Breast epithelium (tissue), 4 donors: ENCODE measurements at places on chromosomes 4 and X. TPM values are rescaled to one million over a fixed set of nuclear protein-coding genes. Genes with fewer than 3 reads are reported as not detected.

DNA sequence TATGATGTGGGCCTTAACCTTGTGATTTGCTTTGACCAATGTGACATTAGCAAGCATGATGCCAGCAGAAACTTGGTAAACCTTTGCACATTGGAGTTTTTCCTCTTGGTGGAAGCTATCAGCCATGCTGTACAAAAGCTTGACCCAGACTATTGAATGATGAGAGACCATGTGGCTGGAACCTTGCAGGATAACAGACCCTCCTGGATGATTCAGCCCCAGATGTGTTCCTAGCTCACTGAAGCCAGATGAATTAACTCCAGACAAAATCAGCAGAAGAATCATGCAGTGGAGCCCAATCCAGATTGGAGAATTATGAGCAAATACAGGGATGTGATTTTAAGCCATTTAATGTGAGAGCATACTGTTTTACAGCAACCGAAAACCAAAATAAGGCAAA, 16.8 kb downstream of the SPARCL1 start:
- H3K4me1 ChIP-seq: no peaks in the 10 kb centered on the region
- no peak overlapping the region for H3K27ac ChIP-seq
- H3K4me3 ChIP-seq: no peak overlapping the region
- H3K36me3 ChIP-seq: no peaks in the 10 kb centered on the region
- DNase-seq: no peak

The APLN gene
- total RNA-seq: 4.5 TPM

- H3K27ac ChIP-seq: no peak overlapping the region
- H3K4me3 ChIP-seq: no peak overlapping the region
- H3K36me3 ChIP-seq: no peaks in the 10 kb centered on the region
- no peak for DNase-seq
Observed at GRCh38 chr4:168540503-168541265, 43.8 kb downstream of the PALLD start.

DNA sequence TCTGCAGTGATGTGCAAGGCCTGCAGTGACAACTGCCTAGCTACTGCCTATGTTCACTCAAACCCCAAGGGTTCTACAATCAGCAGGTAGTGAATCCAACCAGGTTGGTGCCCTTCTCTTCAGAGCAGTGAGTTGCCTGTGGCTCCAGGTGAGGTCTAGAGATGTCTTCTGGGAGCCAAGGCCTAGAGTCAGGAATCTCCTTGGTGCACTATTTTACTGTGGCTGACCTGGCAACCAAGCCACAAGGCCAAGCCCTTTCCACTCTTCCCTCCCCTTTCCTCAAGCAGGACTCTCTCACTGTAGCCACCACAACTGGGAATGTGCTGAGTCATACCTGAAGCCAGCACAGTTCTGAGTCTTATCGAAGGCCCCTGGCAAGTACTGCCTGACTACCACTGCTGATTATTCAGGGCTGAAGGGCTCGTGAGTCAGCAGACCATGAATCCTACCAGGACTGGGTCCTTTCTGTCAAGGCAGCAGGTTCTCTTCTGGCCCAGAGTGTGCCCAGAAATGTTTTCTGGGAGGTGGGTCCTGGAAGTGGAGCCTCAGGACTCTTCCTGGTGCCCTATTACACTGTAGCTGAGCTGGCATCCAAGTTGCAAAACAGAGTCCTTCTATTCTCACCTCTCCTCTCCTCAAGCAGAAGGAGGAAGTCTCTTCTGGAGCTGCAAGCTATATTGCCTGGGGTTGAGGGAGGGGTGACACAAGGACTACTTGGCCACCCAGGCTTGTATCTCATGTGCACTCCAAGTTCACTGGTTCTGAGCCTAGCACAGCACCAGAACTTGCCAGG, 111.6 kb downstream of the BTC start:
- no peaks in the 10 kb centered on the region for H3K27me3 ChIP-seq
- no peak overlapping the region for H3K27ac ChIP-seq
- H3K4me1 ChIP-seq: no peaks in the 10 kb centered on the region
- no peak for DNase-seq
- H3K4me3 ChIP-seq: no peak overlapping the region

GRCh38 chr4:150164956-150165629, 86.8 kb downstream of the DCLK2 start:
- H3K4me1 ChIP-seq: no peaks in the 10 kb centered on the region
- no peak overlapping the region for H3K27ac ChIP-seq
- H3K4me3 ChIP-seq: no peak overlapping the region

- H3K27me3 ChIP-seq: no peaks in the 10 kb centered on the region
- DNase-seq: no peak
- H3K27ac ChIP-seq: peak overlapping the region; percentile 15
Observed at GRCh38 chr4:119984996-119985395, 81.7 kb downstream of the MAD2L1 start.

The SLC25A53 gene
- total RNA-seq: 17.6 TPM
